ENCODE measurements at places on chromosomes 2 and 18.

GRCh38 chr2:48137829-48138228 lies 231.5 kb upstream of the FBXO11 start:
- no peak for DNase-seq

DNA sequence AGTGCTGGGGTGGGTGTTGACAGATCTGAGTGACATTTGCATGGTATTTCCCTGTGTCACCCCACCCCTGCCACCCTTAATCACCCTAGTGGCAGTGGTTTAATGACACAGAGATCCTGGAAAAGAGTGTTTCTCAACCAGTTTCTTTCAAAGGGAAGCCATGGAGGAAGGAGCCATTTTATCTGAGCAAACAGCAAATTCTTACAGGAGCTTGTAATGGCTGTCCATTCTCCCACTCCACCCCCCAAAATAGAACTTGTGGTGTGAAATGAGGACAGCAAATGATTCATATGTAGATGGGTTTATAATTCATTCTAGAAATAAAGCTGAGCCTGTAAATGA lies 51.5 kb downstream of the CDC42EP3 start:
- DNase-seq: no peak

- no peak for DNase-seq
Measured at GRCh38 chr2:223725986-223726970, 111.1 kb downstream of the AP1S3 start.

- DNase-seq: peak; percentile 34
Measured at GRCh38 chr2:218979846-218980734, 4.9 kb downstream of the FEV start.

DNA sequence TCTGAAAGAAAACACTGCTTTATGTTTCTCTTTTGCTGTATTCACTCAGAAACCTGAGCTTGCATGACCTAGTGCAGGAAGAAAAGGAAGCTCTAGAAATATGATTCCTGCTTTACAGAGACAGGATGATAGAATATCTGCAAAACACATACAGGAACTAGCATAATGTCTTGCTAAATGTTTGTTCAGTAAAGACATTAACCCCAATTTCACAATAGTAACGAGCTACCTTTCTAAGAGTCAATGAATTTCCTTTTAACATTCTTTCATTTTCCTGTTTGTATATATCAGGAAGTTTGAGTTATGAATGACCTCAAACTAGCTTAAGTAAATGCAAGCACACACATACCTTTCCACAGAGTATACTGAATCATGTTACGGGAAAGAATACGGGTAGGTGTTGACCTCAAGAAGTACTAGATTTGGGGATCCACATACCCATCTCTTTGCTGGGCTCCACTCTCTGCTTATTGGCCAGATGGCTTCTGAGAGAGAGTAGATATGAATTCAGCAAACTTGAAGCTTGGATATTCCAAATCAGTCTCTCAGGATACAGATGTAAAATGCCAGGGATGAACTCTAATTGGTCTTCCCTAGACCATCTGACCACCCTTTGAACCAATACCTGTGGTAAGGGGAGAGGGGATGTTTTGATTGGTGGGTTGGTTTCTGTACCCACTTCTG lies 18.2 kb upstream of the ACSL3 start:
- no peak for DNase-seq

DNA sequence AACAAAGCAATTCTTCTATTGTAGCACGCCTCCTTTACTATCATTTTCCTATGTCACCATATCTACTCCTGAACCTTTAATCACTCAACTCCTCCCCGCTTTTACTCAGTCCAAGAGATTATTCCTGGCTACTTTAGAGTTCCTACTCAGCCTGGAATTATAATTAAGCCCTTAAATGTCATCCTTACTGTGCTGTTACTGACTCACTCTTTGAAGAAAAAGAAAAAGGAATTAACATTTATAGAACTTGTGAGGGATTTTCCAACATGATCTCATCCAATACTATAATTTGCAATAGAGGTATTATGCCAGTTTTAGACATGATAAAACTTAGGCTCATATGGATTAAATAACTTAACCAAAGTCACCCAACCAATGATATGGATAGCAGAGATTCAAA lies 61.7 kb downstream of the CCDC88A start:
- no peak for DNase-seq

GRCh38 chr2:63790906-63791305 lies 50.8 kb upstream of the UGP2 start:
- no peak for DNase-seq

GRCh38 chr2:65877331-65878010 lies 445.1 kb upstream of the SPRED2 start:
- DNase-seq: no peak

DNA sequence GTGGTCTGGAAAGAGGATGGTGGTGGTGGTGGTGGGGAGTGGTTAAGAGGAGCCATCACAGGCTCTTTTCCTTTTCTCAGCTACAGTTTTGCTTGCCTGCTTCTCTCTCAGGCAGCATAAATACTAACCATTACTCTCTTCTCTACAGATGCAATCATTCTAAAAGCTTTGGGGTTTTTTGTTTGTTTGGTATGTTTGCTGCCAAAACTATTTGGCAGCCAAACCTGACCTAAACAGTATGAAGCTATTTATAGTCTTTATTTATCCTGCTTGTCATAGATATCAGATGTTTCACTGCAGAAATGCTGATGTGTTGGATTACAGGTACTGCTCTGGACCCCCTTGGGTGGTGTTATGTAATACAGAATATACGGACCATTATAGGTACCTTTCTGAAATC lies 15.3 kb downstream of the SIX3 start:
- no peak for DNase-seq

DNA sequence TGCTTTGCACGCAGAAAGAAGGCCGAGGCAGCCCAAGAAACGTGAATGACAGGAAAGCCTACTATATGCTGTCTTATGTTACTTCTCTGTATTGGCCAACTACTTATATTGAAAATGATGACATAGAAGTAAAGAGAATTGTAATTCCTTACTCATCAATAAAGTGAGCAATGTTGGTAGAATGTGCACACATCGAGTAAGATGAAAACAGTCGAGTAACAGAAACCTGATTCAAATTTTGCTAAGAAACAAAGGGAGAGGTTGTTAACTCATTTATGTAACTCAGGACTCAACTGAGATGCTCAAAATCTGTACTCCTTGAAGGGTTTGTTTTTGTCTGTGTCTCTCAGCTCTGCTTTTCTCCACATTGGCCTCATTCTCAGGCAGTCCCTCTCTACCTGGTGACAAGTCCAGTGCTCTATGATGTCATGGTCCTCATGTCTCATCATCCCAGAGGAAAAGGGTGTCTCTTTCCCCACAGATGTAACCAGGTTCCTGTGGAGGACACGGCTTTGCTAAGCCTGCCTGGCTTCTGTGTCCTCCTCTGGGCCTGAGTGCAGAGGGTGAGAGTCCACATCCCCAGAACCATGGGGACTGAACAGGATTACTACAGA lies 30.3 kb upstream of the CCDC93 start:
- no peak for DNase-seq

DNA sequence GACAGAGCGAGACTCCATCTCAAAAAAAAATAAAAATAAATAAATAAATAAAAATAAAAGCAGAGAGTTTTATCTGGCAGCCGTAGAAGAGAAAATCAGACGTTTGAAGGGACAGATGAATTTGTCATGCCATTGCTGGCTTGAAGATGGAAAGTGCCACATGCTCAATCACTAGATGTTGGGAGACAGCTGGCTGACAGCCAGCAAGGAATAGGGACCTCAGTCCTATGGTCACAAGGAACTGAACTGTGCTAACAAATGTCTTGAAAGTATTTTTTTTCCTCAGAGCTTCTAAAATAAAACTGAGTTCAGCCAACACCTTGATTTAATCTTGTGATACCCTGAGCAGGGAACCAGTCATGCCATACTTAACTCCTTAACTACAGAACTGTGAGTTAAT lies 65.4 kb downstream of the DTNA start:
- no peak for DNase-seq

DNA sequence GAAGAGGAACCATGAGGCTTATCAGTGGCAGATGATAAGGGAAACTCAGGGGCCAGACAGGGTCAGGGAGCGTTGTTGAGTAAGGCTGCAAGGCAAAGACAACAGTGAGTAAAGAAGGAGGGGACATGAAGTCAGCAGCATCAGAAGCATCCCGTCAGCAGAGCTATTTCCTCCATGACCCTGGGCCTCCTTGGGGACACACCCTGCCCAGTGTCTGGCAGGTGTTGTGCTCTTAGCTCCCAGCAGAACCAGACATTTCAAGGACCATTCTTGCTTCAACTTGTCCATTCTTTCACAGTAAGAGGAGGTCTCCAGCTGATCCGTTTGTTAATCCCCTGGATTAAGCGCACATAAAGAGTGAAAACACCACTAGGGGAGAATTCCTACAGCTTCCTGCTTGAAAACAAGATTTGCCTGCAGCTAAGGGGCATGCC lies 88.7 kb upstream of the MEIS1 start:
- no peak for DNase-seq

GRCh38 chr18:13216711-13217465 lies 1.7 kb upstream of the LDLRAD4 start:
- no peak for DNase-seq
